ENCODE measurements at places on chromosomes 1 and 21.

DNA sequence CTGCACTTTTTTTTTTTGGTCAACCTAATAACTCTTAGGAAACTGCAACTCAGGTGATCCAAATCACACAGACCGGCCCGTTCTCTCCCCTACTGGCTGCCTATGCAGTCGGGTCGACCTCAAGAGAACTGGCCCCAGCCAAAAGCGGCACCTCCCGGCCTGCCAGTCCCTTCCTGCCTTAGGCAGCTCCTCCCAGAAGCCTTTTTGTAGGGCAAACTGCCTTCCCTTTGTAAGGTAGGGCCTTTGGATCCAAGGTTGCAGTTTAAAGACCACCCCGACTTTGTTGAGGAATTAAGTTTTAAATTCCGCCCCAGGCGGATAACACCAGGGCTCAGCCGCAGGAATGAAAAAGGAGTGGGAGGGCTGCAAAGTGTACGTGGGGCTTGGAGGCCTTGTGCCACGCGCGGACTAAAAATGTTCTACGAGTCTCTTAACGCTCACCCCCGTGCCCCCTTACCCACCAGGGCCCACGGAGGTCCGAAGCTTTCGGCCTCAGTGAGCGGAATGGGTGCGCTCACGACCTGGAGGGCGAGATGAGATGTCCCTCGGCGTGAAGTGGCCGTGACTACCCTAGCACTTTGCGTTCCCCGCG is 642 bp upstream of the ST3GAL3 start:
- DNase-seq, result no peak

GRCh38 chr1:104733866-104734265 is 984.2 kb downstream of the AMY1C start:
- DNase-seq, result no peak

- DNase-seq, result no peak
Measured at GRCh38 chr21:39918558-39918957, 51.3 kb downstream of the PCP4 start.

DNA sequence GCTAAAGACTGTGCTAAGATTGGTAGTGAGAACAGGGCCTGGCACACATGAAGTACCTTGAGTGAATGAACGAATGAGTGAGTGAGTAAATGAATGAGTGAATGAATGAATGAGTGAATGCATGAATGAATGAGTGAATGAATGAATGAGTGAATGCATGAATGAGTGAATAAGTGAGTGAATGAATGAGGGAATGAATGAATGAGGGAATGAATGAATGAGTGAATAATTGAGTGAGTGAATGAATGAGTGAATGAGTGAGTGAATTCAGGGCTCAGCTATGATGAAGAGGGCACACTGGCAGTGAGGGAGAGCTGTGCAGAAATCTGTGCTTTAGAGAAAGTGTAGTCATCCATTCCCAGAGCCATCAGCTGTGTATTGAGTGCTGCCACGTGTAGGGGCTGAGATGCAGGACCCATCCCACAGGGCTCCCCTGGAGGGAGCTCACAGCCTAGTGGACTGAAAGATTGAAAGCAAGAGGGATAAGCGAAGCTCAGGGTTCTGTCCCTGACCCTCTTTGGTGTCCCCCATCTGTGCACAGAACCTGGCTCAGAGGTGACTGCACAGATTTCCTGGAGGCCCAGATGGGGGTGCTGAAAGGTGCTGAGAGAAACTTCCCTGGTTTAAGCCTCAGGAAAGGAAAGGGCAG is 217.9 kb upstream of the VAMP3 start:
- DNase-seq, result no peak

DNA sequence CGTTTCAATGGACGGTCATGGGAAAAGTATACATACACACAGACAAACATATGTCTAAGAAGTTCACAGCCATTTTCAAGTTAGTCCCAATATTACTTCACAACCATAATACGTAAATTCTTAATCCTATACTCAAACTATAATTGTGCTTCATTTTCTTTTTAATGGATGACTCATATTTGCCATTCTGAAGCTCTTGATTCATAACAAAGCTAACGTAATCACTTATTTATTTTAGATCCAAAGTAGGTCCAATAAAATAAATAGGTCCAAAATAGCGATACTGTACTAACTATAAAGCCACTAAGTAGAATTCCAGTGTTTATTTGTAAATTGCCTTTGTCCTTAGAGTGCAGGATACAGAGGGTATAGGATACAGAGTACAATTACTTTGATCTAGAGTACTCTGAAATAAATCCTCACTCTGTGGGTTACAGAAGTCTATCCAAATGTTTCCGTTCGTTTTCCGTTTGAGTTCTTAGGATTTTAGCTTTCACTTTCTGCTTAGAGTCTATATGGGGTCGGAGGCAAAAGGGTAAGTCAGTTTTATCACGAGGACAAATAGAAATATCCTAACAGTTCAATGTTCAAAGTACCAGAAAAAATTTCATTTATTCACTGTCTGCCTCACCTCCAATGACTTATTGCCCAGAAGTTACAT is 8.8 kb upstream of the C1orf115 start:
- no peak for DNase-seq

GRCh38 chr1:182054698-182055326 is 6.7 kb downstream of the ZNF648 start:
- DNase-seq, result peak; percentile 45

DNA sequence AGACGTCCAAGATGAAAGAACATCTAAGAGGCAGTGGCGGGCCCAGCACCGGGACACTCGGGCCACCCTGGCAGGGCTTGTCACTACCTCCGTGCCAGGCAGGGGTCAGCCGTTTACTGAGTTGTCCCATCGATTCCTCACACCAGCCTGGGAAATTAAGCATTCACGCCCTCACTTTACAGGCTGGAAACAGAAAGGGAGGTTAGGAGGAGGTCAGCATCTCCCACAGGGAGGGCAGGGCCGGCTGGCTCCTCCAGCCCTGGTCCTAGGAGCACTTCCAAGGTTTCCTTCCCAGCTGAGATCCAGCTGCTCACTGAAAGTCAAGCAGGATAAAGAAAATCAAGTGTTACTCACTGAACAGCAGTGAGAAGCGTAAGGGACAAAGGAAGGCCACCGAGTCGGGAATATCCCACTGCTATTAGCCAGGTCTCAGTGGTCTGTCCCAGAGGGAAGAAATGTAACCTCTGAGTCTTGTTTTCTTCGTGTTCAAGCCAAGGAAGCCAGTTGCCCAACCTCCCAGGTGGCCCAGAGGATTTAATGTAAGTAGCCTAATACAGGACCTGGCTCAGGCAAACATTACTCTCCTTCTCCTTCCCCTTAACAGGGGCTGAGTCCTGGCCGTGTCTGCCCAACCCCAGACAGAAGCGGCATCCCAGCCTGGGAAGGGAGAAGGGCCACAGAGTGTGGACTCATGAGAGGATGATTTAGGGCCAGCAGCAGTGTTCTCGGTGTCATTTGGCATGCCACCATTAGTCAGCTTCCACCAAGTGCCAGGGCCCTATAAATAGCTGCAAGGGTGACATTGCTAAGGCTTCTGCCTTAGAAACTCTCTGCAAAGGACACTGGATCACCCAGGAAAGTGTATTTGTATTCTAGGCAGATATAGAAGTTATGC is 203.1 kb upstream of the GALNT2 start:
- no peak for DNase-seq

GRCh38 chr1:85596947-85597346 is 16.4 kb downstream of the CCN1 start:
- no peak for DNase-seq

GRCh38 chr1:93427656-93428055 is 20.3 kb upstream of the FNBP1L start:
- no peak for DNase-seq

GRCh38 chr1:36560621-36561360 is 78.1 kb upstream of the CSF3R start:
- no peak for DNase-seq

GRCh38 chr21:42538479-42539275 is 25.0 kb downstream of the SLC37A1 start:
- no peak for DNase-seq

GRCh38 chr1:17130138-17130635 is 10.9 kb upstream of the PADI2 start:
- DNase-seq, result no peak

DNA sequence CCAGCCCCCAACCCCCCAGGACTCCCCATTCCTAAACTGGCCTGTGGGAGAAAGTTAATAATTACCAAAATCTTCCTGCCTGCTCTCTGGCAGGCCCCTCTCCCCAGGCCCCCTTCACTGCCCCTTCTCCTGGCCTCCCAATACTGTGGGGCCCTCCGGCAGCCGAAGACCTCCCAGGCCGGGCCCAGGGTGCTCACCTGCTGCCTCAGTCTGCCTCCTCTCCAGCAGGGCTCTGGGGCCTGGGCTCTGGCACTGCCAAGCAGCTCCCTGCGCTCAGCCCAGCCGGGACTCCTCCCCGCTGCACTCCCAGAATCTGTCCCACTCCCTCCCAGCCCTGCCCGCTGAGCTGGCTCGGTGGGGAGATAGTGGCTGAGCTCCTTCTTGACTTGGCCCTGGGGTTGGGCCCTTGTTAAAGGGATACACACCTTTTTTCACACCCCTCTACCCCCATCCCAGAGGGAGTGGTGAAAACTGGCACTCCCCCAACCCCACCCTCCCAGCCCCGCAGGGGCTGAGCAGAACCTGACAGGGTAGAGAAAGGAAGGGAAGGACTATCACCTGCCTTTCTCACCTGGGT is at the start of gene S100A16:
TSS of gene S100A16 (minus strand) at position 383 of the 577 bp plus-strand sequence. CDS start 4,986 bp downstream, outside the sequence.
- DNase-seq, result no peak

GRCh38 chr1:106802181-106802580 is 254.3 kb upstream of the PRMT6 start:
- DNase-seq, result no peak

DNA sequence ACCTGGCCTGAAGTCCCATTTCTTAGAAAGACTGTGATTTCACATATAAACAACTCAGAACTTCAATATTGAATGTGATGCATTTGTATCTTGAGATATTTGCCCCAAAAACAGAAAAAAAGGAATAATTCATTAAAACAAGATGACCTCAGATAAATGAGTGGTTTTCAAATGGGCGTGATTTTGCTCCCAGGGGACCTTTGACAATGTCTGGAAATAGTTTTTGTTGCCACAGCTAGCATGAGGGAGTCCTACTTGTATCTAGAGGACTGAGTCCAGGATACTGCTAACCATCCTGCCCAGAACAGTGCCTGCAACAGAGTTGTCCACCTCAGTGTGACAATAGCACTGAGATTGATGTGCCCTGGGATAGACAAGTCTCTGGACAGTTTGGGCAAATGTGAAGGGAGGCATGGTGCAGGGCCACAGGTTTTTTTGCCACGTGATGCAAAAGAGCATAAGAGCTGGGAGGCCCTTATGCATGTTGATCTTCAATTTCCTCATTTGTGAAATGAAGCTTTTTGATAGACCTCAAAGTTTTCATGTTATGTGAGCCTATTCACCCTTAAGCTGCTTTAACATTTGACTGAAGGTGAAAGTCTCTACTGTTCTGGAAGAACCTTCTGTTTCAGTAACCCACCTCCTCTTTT is 46.2 kb downstream of the MAP3K7CL start:
- DNase-seq, result no peak

- peak; percentile 31 for DNase-seq
Measured at GRCh38 chr1:232579958-232580941, 49.7 kb downstream of the SIPA1L2 start.

GRCh38 chr1:114982251-114982650 is 47.4 kb upstream of the TSHB start:
- no peak for DNase-seq

- DNase-seq, result no peak
Measured at GRCh38 chr1:236945002-236945401, 59.2 kb downstream of the MT1HL1 start.

All from stimulated activated naive CD8-positive, alpha-beta T cell treated with anti-CD3 and anti-CD28 coated beads, Interleukin-15, amount 100 ng/mL, for 72 hours (primary cell).